ENCODE measurements at places on chromosomes 4 and X.

- DNase-seq = no peak
These were observed 22.2 kb downstream of the CENPC start for GRCh38 chr4:67522851-67523671.

DNA sequence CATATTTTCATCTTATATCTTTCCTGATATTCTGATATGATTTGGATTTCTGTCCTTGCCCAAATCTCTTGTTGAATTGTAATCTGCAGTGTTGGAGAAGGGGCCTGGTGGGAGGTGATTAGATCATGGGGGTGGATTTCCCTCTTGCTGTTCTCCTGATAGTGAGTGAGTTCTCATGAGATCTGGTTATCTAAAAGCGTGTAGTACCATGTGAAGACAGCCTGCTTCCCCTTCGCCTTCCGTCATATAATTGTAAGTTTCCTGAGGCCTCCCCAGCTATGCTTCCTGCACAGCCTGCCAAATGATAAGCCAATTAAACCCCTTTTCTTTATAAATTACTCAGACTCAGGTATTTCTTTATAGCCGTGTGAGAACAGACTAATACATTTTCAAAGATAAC, 77.2 kb downstream of the ANKRD50 start:
- no peak for DNase-seq

DNA sequence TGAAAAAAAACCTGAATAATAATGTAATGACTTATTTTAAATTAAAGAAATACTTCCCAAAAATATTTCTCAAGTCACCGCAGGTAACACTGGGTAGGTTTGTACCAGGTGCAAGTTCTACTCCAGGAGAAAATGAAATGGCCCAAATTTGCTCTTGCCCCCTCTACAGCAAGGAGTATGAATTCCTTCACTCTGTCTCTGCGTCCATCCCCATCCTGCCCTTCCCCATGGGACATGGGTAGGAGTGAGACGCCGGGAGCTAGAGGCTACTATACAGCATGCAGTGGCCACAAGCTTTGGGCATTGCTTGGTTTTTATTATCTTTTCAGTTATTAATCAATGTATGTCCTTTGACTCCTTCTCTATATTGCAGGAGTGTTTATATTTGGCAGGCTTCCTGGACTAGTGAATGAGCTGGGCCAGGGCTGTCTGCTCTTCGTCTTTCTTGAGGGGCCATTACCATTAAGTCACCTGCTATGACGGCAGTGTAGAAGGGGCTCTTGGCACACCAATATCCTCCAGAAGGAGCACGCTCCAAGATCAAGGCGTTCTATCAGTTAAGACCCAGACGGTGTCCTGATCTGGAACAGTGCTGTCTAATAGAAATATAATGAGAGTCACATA, 149.6 kb downstream of the ENPP6 start:
- DNase-seq = no peak

- DNase-seq = no peak
These were observed 134.5 kb downstream of the ARHGAP6 start for GRCh38 chrX:11531226-11531625.

- DNase-seq = no peak
These were observed 5.8 kb upstream of the CCNG2 start for GRCh38 chr4:77151241-77151640.

- no peak for DNase-seq
These were observed 691.4 kb downstream of the PCDH7 start for GRCh38 chr4:31411565-31411964.

DNA sequence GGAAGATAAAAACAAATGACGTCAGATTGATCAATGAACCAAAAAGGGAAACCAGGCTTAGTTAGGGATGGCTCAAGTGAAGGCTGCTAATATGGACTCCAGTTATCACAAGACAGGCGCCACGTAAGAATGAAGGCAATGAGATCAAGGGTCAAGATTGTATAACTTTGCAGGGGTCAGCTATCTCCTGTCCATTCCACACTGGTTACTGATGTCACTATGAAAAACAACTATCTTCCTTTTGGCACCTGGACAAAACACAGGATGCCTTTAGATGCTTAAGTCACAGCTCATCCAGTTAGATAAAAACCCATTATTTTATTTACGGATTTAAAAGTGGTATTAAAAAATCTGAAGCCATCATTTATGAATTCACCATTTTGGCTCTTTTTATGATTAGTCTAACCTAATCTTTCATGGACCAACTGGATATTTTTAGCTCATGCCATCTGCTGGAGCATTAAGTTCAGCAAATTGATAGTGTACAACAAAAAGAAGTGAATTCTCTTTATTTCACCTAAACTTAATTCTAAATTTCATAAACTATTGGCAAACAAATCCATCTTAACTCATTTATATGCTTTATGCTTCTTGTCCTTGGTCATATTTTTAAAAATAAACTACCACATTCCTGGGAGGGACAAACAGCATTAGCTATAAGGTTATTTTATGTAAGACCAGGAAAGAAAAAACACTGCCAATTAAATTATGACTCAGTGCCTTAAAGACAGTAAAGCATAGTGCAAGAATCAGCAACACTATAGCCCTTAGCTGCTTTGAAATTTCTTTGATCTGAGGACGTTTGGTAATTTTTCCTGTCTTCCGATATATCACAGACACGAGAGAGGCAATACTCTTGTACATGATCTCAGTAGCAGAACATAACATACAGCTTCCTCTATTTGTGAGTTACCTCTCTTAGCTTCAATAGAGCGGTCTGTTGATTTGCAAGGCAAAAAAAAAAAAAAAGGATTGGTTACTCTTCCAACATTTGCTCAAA, 27.0 kb downstream of the DHX15 start:
- DNase-seq = no peak

GRCh38 chrX:13652287-13652793, 601 bp upstream of the TCEANC start:
- peak; percentile 88 for DNase-seq

- DNase-seq = no peak
These were observed 165.3 kb upstream of the PPP1R2C start for GRCh38 chrX:42943051-42943974.

DNA sequence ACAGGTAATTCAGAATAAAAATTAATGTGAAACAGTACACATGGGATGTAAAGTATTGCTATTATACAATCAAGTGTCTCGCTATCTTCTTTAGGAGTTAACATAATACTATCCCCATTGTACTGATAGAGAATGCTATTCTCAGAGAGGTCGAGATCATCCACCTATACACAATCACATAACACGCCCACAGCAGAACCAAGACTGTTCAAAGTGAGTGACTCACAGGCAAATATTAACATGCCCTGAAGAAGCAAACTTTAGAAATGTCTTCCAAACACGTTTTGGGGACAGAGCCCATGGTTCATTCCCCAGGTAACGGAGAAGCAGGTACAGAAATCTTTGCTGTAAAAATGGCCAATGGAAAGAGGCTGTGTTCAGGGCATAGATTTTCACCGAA, 50.1 kb upstream of the PHKA2 start:
- DNase-seq = no peak

DNA sequence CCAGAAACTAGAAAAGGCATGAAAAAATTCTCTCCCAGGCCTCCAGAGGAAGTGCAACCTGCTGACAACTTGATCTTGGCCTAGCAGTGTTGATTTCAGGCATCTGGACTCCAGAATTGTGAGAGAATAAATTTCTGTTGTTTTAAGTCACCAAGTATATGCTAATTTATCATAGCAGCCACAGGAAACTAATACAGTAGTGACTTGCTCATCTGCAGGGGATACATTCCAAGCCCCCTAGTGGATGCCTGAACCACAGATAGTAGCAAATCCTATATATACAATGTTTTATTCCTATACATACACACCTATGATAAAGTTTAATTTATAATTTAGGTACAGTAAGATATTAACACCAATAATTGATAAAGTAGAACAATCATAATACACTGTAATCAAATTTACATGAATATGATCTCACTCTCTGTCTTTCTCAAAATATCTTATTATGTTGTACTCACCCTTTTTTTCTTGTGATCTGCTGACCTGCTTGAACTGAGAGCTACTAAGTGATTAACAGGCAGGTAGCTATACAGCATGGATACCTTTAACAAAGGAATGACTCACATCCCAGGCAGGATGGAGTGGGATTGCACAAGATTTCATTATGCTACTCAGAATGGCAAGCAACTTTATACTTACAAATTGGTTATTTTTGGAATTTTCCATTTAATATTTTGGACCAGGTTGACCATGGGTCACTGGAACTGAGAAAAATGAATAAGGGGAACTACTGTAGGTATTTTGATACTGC, 501.1 kb downstream of the KCNIP4 start:
- DNase-seq = no peak

DNA sequence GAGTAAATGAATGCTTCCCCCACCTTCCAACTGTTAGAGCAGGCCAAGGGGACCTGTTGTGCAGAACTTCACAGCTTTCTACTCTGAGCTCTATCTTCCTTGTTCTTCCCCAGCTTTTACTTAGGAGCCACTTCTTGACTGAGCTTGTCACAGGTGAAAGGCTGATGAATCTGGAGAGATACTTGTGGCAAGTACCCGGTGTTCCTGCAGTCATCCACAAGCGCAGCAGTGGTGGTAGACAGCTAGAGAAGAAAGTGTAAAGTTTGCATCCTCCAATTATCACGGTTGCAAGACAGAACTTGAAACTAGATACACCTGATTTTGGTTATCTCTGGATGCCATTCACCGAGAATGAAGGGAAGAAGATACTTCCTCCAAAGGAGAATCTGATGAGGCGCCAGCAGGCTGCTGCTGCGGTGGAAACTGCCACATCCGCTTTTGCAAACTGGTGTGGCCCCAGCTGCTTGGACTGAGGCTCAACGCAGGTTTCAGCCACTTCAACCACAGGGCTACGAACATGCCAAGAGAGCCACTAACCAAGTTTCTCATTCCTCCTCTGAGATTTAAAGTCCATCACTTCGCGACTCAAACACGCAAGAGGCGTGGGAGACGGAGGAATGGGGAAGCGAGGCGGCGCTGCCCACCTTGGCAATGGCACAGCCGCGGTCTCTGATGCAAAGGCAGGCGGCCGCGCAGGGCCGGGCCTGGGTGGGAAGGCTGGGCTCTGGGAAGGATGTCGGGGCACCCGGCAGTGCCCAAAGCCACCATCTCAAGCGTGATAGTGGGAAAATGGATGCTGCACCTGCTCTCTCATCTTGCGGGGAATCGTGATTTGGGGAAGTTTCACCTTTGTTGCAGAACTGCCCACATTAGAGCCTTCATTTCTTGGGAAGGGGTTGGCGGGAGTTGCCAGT, 1.3 kb upstream of the FHIP1A start:
- no peak for DNase-seq

DNA sequence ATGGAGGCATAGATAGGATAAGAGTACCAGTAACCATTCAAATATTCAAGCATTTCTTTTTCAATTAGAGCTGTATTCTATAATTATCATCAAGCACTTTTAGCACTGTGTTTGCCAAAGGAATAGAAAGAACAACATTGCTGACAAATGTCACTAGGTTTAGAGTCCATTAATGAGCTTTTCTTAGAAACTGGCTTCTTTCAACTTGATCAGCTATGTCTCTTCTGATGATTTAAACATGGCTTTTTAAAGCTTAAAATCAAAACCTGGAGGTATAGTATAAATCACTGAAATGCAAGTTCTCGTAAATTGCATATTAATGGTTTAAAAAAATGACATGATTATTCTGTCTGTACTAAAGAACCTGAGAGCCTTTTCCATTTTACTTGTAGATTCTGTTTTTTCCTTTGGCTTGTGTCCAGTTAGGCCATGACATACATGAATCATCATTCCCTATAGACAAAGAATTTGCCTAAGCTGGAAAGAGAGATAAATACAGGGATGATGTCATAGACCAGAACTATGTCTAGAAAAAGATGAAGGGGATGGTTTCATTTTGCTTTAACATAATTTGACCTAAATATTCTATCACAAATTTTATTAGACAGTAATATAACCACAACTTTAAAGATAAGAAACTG, 340.1 kb upstream of the CTSO start:
- DNase-seq = no peak

DNA sequence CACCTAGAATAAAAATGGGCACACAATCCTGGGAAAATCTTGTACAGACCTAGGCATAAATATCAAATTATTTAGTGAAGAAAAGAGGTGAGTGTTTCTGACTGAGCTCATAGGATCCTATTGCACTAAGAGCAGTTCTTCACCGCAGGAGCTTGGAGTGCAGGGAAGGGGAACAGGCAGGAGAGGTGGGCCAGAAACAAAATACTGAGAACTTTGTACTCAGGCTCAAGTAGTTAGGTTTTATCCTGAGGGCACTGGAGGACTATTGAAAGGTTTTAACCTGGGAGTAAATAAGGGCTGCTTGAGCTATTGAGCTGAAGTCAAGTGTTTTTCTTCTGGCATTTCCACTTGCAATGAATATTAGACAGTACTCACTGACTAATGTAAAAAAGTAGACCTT, 12.2 kb downstream of the EPHA5 start:
- DNase-seq = no peak

GRCh38 chr4:105306820-105307219, 160.1 kb downstream of the TET2 start:
- no peak for DNase-seq

- DNase-seq = no peak
These were observed 170.6 kb upstream of the S100G start for GRCh38 chrX:16479206-16479869.

- no peak for DNase-seq
These were observed 587.6 kb upstream of the DIPK2B start for GRCh38 chrX:45788315-45788714.

- no peak for DNase-seq
These were observed 335.2 kb downstream of the ADAM29 start for GRCh38 chr4:175253184-175253902.

DNA sequence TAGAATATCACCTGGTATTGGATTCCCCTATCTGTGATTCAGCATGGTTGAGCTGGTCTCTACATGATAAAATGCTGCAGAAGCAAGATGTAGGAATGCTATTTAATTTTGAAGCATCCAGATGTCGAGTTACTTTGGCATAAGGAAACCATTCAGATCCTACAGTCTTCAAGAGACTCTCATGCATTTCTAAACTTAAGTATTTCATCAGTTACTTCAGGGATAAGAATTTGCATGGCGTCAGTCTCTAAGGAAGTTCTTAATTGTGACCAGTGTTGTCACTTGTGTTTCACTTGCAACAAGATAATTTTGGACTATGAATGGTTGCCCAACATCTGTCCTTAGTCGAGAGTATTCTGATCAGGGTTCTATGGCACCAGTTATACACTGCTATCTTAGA, 192.4 kb downstream of the CCNG2 start:
- DNase-seq = peak; percentile 14

- DNase-seq = no peak
These were observed 23.6 kb downstream of the CPE start for GRCh38 chr4:165402375-165402774.

DNA sequence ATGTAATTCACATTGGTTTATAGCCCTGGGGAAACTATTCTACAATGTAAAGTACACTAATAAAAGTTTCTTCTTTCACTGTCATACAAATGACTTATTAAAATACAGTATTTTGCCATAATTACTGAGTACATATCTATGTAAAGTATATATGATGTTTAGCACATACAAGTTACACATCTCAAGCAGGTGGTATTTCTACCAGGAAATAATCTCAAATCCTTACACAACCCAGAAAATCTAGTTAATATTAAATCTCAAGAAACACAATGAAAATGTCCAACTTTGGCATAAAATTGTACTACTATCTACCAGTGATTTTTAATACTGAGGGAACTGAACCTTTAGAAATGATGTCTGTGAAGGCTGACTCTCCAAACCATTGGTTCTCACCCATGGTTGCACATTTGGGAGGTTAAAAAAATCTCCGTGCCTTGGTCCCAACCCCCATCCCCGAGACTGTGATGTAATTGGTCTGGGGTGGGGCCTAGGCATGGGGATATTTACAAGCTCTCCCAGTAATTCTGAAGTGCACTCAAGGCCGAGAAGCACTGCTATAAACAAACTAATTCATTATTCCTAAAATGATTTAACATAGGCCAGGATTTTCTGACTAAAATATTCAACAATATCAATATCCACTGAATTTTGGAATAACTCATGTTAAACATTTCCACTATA, 27.6 kb downstream of the MAP3K15 start:
- DNase-seq = no peak

All from GM04503 (cell line).